Activated CD4-positive, alpha-beta T cell treated with anti-CD3 and anti-CD28 coated beads, Interleukin-2, amount 50 U/mL, for 4 hours (primary cell): ENCODE measurements at places on chromosomes 1 and 21.

- no peak for DNase-seq
These were observed 451.9 kb upstream of the VAMP3 start for GRCh38 chr1:7319196-7319595.

DNA sequence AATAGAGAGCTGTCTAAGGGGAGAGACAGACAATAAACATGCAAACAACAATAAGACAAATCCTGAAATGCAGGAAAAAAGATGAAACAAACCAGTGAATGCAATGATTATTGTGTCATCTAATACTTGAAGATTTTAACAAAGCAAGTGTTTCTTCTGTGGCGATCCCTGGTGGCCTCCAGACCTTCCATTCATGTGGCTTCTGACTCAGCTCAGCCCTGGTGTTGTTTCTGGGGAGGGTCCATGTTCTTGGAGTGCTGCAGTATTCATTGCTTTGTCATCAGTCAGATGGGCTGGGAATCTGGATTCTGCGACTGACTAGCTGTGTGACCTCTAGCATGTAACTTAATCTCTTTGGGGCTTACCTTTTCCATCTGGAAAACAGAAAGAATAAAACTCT lies 1.5 kb upstream of the C2CD4D start:
- no peak for DNase-seq

DNA sequence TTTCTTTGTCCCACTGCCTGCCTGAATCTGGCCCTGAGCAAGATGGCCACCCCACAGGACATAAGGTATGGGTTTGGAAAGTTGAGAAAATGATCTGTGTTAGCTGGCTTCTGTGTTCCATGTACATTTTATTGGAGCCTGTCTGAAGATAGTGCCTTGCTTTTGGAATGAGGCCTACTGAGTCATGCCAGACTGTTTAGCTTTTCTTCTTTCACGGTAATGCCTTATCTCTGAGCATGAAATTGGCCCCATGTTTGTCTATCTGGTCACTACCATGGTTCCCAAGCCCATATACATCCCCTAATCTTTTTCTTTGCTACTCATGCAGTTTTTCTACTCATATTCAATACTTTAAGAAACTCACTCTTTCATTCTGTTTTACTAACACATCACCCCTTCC lies 85.1 kb upstream of the LMO4 start:
- DNase-seq: no peak

- no peak for DNase-seq
These were observed 100.8 kb upstream of the IFFO2 start for GRCh38 chr1:19057182-19057779.

DNA sequence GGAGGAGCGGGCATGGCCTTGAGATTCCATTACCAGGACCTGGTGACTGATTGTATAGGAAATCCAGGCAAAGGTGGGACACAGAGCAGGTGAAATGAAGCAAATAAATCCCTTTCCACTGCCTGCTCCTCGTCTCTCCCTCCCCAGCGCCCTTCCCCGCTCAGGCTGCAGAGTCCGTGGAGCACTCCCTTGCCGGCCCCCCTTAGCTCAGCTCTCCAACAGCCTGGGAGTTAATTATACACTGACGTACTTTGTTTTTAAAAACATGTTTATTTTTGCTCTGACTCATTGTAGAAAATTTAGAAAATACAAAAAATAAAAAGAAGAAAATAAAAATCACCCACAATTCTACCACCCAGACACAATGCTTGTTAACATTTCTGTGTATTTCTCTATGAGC lies 61.7 kb downstream of the LGR6 start:
- no peak for DNase-seq

DNA sequence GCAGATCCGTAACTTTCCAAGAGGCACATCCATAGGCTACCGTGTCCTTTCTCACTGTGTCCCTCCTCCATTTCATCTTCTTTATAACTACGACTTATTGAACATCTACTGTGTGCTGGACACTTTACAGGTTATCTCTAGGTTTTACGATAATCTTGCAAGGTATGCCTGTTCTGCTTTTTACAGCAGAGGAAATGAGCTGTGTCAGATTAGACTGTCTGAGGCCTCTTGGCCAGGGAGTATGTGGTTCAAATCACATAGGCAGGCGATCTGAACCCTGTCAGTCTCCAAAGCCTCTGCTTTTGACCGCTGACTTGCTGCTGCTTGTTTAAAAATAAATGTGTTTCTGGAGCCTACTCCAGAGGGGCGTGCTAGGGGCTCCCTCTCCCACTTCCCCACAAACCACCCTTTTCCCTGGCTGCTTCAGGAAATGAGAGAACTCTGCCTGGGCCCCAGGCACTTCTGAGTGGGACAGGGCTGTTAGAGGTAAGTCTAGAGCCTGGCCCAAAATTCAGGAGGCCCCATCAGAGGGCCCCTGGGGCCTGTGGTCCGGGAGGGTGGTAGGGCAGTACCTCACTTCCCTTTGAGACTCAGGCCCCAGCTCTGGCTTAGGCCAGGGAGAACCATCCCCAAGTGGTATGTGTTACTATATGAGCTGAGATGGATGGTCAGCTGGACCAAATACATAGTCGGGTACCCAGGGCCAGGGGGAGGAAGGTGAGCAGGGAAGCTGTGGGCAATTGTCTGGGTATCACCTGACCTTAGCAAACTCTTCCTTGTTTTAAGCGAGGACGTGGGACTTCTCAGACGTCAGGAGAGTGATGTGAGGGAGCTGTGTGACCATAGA lies 4.4 kb downstream of the PSEN2 start:
- DNase-seq: no peak
